PC-3 (cell line): ENCODE measurements at places on chromosomes 11 and 22. TPM values are rescaled to one million over a fixed set of nuclear protein-coding genes. Genes with fewer than 3 reads are reported as not detected.

GRCh38 chr11:80077113-80077512 lies 636.3 kb upstream of the TENM4 start:
- no peak for DNase-seq

- DNase-seq, result peak; percentile 5
Observed at GRCh38 chr11:131809203-131809918, 438.9 kb downstream of the NTM start.

SLC5A1 gene
- total RNA-seq, result 0.12 TPM in 1 of 2 replicates, not detected in the other

OR5P2 gene
- total RNA-seq, result not detected in 2 replicates

NDUFA6 gene
- total RNA-seq, result 91.5 and 118 TPM in 2 replicates

SERPING1 gene
- not detected in 2 replicates for total RNA-seq
